ENCODE measurements at places on chromosomes 11 and 22. TPM values are rescaled to one million over a fixed set of nuclear protein-coding genes. Genes with fewer than 3 reads are reported as not detected.

DNA sequence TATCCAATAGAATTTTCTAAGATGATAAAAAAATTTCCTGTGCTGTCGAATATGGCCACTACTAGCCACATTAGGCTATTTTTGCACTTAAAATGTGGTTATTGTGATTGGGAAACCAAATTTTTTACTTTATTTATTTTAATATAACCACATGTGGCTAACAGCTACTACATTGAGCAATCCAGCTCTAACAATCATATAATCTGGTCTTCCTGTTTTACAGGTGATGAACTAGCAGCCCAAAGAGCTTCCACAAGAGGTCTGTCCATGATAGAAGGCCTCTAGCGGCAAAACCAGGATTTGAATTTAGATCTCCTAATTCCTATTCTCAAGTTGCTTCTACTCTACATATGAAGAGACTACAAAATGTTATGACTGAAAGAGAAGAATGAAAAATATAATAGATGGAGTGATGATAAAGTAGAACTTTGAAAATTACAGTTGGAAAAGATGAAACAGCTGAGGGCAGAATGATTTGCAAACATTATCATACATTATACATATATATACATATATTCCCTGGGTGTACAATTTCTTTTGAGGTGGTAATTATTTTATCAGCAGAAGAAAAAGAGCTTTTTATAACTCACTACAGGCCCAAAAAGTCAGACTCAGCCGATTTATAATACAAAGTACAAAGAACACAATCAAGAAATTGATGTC is 363.5 kb upstream of the PITPNB start:
- no peak overlapping the region for H3K4me3 ChIP-seq
- DNase-seq: no peak
- H3K27ac ChIP-seq: no peak overlapping the region

- peak overlapping the region; percentile 90 for H3K4me3 ChIP-seq
- no peaks in the 10 kb centered on the region for H3K27me3 ChIP-seq
- DNase-seq: no peak
- peak overlapping the region; percentile 97 for H3K27ac ChIP-seq
- peaks cover 14% of the 10 kb centered on the region for H3K36me3 ChIP-seq
- peaks cover 31% of the 10 kb centered on the region for H3K4me1 ChIP-seq
Measured at GRCh38 chr11:102346456-102346747, 612 bp upstream of the BIRC2 start.

DNA sequence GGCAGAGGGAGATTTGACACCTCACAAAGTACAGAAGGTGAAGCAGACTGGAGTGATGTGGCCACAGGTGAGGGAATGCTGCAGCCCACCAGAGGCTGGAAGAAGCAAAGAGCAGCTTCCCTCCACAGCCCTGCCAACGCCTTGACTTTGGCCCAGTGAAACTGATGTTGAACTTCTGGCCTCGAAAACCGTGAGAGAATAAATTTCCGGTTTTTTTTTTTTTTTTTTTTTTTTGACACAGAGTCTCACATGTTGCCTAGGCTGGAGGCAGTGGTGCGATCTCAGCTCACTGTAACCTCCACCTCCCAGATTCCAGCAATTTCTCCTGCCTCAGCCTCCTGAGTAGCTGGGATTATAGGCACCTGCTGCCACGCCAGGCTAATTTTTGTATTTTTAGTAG is 8.7 kb downstream of the KMT5B start:
- H3K36me3 ChIP-seq: no peaks in the 10 kb centered on the region
- H3K4me3 ChIP-seq: no peak overlapping the region
- no peak overlapping the region for H3K27ac ChIP-seq

DNA sequence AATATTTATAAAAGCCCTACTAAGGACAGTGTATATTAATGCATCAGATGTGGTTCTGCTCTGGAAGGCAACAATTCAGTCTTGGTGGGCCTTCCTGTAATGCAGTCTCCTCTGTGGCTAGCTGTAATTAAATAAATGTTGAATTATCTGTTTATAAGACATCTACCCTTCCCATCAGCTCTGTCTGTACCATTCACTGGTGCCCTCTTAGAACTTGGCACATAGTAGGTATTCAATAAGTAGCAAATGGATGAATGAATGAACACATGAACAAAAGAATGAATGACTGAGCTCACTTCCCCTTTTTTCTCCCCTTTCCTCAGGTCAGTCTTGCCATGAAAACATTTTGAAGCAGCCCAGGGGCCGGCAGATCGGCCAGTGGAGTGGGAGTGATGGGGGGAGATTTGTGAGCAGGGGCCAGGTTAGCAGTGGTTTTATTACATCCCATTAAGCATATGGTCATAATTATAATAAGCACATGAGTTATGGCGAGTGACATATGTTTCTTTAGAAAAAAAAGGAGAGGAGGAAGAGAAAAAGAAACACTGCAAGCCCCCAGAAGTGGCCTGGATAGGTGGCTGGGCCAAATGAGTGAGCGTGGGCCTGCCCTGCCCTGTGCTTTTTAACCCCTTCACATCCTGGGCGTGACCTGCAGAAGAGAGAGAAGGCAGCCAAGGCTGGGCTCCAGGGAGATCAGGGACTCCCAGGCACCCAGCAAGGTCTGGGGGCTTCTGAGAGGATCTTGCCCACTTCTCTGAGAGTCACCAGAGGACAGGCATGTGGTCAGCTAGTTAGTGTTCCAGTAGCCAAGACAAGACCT is 48.6 kb upstream of the CD82 start:
- H3K4me3 ChIP-seq: no peak overlapping the region
- H3K36me3 ChIP-seq: no peaks in the 10 kb centered on the region
- no peak for DNase-seq
- H3K4me1 ChIP-seq: peaks cover 66% of the 10 kb centered on the region

GRCh38 chr11:108672113-108672512 is 7.2 kb downstream of the DDX10 start:
- H3K4me1 ChIP-seq: peaks cover 32% of the 10 kb centered on the region
- H3K27me3 ChIP-seq: no peaks in the 10 kb centered on the region
- H3K27ac ChIP-seq: peak overlapping the region; percentile 37
- H3K36me3 ChIP-seq: peaks cover 48% of the 10 kb centered on the region
- peak overlapping the region; percentile 28 for H3K4me3 ChIP-seq

- no peaks in the 10 kb centered on the region for H3K36me3 ChIP-seq
- no peak for DNase-seq
- H3K4me1 ChIP-seq: no peaks in the 10 kb centered on the region
- H3K4me3 ChIP-seq: no peak overlapping the region
- no peak overlapping the region for H3K27ac ChIP-seq
- H3K27me3 ChIP-seq: no peaks in the 10 kb centered on the region
Measured at GRCh38 chr11:70694371-70694770, 296.0 kb downstream of the CTTN start.

DNA sequence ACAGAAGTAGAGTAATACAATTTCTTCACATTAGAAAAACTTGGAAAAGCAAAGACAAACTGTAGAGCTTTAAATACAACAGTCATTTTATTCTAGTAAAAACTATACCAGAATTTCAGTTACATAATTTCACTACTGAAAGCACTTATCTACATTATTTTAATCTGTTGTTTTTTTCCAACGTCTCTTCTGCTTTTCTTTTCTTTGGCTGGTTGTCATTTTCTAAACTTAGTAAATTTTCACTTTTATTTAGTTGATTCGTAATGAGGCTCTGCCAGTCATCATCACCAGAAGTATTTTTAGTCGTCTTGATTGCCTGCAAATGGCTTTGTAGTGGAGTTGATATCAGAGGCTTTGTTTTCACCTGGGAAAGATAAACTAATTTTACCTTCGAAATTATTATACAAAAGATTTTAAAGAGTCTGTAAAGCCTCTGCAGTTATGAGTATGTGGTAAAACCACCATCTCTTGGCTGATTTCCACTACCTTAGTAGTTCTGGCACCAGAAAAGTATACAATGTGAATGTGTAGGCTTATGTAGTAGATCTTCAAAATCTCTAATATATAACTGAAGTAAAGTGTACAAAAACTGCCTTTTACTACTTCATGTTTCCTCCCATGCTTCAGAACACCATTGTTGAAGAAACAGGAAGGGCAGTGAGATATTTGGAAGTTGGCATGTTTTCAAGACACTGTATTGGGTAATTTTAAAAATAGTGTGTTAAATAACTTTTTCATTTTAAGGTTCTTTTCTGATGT is 19.2 kb downstream of the EIF3M start:
- no peak for DNase-seq
- H3K27ac ChIP-seq: no peak overlapping the region

- H3K4me1 ChIP-seq: peaks cover 10% of the 10 kb centered on the region
- no peak for DNase-seq
- no peaks in the 10 kb centered on the region for H3K27me3 ChIP-seq
Measured at GRCh38 chr11:22626573-22627239, 1.1 kb upstream of the FANCF start.

DNA sequence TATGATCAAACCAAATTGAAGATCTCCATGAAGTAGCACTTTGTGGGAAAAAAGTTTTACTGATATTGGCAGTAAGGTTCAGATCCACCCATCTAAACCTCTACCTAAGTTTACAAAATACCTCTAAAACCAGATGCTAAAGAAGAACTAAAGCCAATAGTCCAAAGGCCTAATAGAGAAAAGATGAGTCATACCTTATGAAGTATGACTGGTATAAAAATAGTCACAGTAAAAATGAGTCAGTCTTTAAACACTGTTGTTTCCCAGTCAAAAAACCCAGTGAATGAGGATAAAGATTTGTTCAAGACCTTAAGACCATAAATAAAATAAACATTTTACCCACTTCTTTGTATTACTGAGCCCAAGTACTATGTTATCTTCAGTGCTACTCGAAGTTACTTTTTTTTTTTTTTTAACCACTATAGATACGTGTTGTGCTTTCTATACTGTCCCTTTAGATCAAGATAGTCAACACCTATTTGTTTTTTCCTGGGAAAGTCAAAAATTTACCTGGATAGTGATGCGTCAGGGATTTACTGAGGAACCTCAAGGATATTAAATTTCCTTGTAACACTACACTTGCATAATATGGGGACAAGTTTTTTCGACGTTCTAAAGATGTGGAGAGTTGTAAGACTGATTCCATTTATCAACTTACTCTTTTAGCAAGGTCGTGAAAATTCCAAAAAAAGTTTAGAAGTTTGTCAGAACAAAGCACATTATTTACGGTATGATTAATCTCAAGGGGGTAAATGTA is 87.3 kb downstream of the CCDC73 start:
- no peaks in the 10 kb centered on the region for H3K4me1 ChIP-seq
- peaks cover 3% of the 10 kb centered on the region for H3K27me3 ChIP-seq
- peak overlapping the region; percentile 18 for H3K27ac ChIP-seq
- H3K36me3 ChIP-seq: no peaks in the 10 kb centered on the region

GRCh38 chr22:37171662-37172061 is 16.4 kb downstream of the C1QTNF6 start:
- no peaks in the 10 kb centered on the region for H3K36me3 ChIP-seq
- no peak for DNase-seq
- peaks cover 15% of the 10 kb centered on the region for H3K27me3 ChIP-seq
- H3K4me1 ChIP-seq: peaks cover 20% of the 10 kb centered on the region

DNA sequence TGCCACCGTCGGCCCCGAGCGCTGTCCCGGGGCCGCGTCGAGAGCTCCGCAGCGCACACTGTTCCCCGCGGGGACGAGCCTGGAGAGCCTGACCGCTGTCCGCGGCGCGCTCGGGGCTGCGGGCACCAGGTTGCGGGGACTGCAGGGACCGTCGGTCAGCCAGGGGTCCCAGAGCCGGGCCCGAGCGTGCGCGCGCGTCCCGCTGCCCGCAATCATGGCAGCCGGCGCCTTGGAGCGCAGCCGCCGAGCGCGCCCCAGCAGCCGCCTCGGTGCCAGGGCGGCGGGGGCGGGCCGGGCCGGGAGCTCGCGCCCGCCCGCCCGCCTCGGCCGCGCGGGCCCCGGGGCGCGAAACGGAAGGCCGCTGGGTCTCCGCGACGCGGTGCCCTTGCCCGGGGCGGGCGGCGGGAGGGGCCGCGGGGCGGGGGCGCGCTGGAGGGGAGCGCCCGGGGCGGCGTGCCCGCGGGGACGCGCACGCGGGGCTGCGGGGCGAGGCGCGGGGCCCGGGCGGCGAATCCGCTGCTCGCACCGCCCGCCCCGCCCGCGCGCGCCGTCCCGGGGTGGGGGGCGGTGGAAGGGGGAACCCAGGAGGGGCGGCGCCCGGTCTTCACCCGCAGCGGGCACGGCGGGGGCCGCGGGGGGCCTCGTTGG is 79.4 kb upstream of the PPARA start:
- no peak overlapping the region for H3K4me3 ChIP-seq
- no peak for DNase-seq
- H3K4me1 ChIP-seq: peaks cover 8% of the 10 kb centered on the region
- H3K27me3 ChIP-seq: peaks cover 76% of the 10 kb centered on the region
- no peaks in the 10 kb centered on the region for H3K36me3 ChIP-seq
- no peak overlapping the region for H3K27ac ChIP-seq

GRCh38 chr11:78256962-78257361 is 68.2 kb downstream of the USP35 start:
- peaks cover 17% of the 10 kb centered on the region for H3K4me1 ChIP-seq
- no peak overlapping the region for H3K27ac ChIP-seq
- H3K36me3 ChIP-seq: peaks cover 9% of the 10 kb centered on the region
- DNase-seq: no peak
- H3K4me3 ChIP-seq: no peak overlapping the region

- no peaks in the 10 kb centered on the region for H3K27me3 ChIP-seq
- no peak for DNase-seq
- H3K27ac ChIP-seq: no peak overlapping the region
- H3K36me3 ChIP-seq: peaks cover 56% of the 10 kb centered on the region
Measured at GRCh38 chr11:95821640-95822039, 31.3 kb downstream of the CEP57 start.

DNA sequence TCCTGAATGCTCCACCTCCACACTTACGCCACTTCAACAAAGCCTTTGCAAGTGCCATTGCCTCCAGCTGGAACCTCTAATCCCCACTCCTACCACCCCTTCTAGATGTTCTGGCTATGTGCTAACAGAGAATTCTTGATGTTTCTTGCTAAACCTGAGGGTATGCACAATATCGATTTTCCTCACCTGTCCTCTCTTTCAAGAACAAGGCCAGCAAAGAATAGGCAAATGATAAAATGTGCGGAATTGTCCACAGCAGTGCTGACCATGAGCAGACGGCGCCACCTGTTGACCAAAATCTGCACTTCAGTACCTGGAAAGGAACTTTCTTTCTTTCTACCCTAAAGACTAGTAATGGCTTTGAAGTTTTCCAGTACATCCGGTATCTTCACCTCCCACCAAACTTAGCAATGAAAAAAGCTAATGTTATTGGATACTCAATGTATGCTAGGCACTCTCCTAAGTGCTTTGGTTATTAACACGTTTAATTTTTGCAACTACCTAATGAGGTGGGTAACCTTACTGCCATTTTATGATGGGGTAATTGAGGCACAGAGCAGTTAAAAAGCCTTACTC is 3.4 kb downstream of the TIMM10 start:
- DNase-seq: no peak
- no peaks in the 10 kb centered on the region for H3K27me3 ChIP-seq
- H3K36me3 ChIP-seq: no peaks in the 10 kb centered on the region
- peak overlapping the region; percentile 30 for H3K27ac ChIP-seq
- H3K4me1 ChIP-seq: peaks cover 16% of the 10 kb centered on the region

- no peak overlapping the region for H3K4me3 ChIP-seq
- no peak overlapping the region for H3K27ac ChIP-seq
- H3K4me1 ChIP-seq: peaks cover 23% of the 10 kb centered on the region
- DNase-seq: no peak
Measured at GRCh38 chr11:35087648-35088047, 51.3 kb upstream of the CD44 start.

VSIG2 gene
- total RNA-seq: 8.7 TPM

UPK3A gene
- total RNA-seq: 0.62 TPM

KCNE3 gene
- 7.3 TPM for total RNA-seq

APOL5 gene
- not detected for total RNA-seq

OR4X2 gene
- not detected for total RNA-seq
